Activated naive CD4-positive, alpha-beta T cell (primary cell): ENCODE measurements at places on chromosomes 2 and 18.

- DNase-seq, result no peak
Measured at GRCh38 chr2:216536734-216537210, 38.1 kb downstream of the RPL37A start.

DNA sequence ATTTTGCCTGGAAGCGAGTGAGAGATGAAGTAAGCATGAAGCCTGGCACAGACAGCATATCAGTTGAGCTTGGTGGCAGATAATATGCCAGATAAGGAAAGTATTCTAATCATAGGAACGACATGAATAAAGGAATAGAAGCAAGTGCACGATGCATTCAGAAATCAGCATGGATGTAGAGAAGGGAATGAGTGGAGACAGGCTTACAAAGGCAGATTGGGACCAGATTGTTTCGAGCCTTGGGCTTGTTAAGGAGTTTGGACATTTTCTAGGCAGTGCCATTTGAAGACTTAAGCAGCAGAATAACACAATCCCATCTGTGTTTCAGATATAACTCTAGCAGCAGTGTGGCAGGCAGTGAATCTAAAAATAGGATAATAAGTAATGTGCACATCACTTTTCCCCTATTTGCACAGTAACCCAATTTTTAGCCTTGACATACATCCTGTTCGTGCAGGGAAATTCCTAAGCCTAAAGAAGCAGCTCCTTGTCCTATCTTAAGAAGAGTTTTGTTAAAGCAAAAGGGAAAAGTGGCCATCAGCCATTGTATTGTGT lies 450.2 kb downstream of the PLCL1 start:
- no peak for DNase-seq

DNA sequence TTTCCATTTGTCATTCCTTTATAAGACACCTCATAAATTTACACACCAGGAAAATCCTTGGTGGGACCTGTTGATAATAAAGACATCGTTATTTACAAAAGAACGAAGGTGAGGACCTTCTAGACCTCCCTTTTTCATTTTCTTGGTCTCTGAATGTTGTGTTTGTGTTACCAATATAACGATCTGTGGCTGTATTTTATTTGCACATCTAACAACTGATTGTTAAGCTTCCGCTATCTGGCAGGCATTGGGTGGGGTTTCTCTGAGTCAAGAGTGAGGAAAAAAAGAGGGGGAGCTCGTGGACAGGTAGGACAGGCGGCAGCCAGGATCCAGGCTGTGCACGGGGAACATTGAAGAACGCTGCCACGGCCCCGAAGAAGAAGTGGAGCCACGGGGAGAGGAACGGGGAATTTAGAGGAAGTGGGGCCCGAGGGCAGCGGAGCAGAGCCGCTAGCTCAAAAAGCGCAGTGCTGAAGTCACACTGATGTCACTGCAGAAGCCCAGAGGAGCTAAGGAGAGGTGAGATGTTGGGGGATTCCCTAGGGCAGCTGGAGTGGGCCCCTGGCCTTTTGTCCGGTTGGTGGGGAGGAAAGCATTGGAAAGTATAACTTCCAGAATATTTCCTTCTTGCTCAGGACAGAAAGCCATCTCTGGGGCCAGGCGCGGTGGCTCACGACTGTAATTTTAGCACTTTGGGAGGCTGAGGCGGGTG lies 20.9 kb upstream of the DNMT3A start:
- no peak for DNase-seq

DNA sequence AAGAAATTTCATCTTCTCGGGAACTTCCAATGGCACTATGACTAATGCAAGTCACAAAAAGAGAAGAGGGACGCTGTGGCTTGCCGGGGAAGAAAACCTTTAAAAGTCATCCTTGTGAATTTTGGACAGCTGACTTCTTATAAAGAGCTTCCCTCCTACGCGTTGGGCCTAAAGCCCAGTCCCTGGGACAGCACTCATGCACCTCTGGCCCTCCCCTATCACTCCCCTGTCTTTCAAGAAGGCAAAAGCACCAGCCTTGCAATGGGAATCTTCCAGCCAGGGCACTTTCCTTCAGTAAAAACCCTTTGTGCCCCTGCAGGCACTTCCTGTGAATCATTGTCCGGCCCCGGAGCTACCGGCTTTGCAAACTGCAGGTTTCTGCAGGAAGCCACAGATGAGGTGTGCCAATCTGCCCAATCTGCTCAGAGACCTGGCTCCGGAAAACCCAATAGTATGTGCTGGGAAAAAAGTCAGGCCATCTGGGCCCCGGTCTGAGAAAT lies 7.1 kb downstream of the MREG start:
- DNase-seq, result no peak

GRCh38 chr2:235618039-235618438 lies 124.2 kb downstream of the AGAP1 start:
- DNase-seq, result no peak

- DNase-seq, result no peak
Measured at GRCh38 chr18:12515550-12515949, 107.8 kb downstream of the PRELID3A start.
